NCI-H1417 (cell line): ENCODE measurements at places on chromosomes 16 and 17.

- no peak for DNase-seq
These were observed 54.8 kb upstream of the DHX40 start for GRCh38 chr17:59510611-59511010.

DNA sequence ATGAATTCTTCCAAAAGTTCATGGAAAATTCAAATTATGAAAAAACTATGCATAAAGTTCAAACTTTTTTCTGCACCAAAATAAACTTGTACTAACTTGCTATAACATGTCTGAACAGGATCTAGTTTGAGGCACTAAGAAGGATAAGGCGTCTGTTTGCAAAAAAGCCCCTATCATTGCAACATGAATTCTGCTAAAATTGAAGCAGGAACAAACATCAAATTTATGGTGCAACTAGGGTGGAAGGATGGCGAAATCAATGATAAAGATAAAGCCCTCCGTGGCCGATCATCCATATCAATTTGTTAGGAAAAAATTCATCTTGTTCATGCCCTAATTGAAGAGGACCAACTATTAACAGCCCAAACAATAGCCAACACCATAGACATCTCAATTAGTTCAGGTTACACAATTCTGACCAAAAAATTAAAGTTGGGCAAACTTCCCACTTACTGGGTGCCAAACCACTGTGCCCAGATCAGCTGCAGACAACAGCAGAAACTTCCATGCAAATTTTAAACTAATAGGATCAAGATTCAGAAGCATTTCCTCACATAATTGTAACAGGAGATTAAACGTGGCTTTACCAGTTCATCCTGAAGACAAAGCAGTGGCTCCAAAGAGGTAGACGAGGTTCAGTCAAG is 12.9 kb downstream of the IL21R start:
- DNase-seq: no peak

- DNase-seq: no peak
These were observed 3.0 kb upstream of the CCL1 start for GRCh38 chr17:34366010-34366409.

- no peak for DNase-seq
These were observed 36.9 kb upstream of the MYH10 start for GRCh38 chr17:8667421-8667820.

- no peak for DNase-seq
These were observed 11.1 kb downstream of the ST3GAL2 start for GRCh38 chr16:70427786-70428177.
